Subcutaneous preadipocyte (primary cell): ENCODE measurements at places on chromosomes 6 and 20. TPM values are rescaled to one million over a fixed set of nuclear protein-coding genes. Genes with fewer than 3 reads are reported as not detected.

The RAET1G gene
- total RNA-seq: 1.4 and 2.6 TPM in 2 replicates

The CLPSL2 gene
- not detected in 2 replicates for total RNA-seq

The BIRC7 gene
- total RNA-seq: not detected in 2 replicates

The UBE2C gene
- 31.2 and 36.4 TPM in 2 replicates for total RNA-seq

The MOCS1 gene
- total RNA-seq: 11.8 and 12.5 TPM in 2 replicates
